NCI-H524 treated with DMSO at 0.1 percent for 48 hours (cell line): ENCODE measurements at places on chromosomes 2 and 18.

GRCh38 chr18:11761553-11761952, 72.5 kb downstream of the GNAL start:
- DNase-seq = no peak

DNA sequence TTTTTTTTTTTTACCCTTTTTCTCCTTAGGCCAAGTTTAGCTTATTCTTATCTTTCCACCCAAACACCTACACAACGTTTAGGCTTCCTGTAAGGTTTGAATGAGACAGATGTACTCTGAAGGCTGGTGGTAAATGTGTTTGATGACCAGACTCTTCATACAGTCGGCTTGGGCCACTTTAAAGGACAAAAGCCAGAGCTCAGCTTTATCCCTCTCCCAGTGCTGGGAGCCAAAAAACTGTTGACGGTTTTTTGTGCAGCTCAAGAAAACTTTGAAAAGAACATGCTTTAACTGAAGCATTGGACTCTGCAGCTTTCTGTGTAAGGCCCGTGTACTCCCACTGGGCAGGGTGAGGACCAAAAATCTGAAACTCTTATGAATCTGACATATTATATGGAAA, 15.4 kb downstream of the CD8A start:
- no peak for DNase-seq

DNA sequence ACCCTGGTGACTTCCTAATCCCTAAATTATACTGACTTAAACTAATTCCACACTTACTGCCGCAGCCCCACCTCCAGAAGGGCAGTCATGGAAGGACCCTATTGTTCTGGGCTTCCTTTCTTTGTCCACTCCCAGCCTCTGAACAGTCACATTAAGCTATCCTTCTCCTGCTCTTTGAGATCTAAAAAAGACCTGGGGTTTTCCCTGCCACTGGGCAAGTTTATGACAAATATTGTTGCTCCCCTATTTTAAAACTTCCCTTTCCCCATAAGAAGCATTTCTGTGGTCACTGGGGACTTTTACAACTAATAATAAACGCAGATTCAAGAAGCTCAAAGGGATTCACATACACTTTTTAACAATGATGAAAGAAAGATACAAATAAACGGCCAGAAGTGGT, 47.2 kb upstream of the XPO1 start:
- DNase-seq = no peak

GRCh38 chr18:1045658-1046057, 141.0 kb downstream of the ADCYAP1 start:
- DNase-seq = no peak

DNA sequence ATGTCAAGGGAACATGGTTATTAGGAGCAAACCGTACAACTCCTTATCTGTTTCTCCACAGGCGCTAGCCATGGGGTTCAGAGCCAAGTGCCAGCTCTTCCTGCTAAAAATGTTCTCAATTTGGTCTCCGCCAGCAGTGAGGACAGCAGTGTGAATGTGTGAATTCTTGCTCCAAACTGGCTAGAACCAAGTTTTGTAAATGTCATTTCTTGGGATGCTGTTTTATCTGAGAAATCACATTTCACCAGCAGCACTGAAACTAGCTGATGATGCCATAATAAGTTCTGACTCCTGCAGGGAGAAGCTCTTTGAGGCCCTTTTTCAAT, 140.6 kb upstream of the LGALSL start:
- no peak for DNase-seq

DNA sequence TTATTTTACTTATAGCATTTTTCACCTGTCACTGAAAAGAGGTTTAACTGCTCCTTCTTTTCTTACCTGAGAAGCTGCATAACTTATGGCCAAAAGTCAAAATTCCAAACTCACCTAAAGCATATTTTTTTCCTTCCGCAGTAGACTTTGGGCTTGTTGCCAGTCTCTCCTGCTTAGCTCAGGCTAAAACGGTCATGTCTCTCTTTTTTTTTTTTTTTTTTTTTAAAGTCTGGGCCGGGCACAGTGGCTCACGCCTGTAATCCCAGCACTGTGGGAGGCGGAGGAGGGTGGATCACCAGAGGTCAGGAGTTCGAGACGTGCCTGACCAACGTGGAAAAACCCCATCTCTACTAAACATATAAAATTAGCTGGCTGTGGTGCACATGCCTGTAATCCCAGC, 113.5 kb downstream of the RTN4 start:
- DNase-seq = no peak

- no peak for DNase-seq
These were observed 247.3 kb downstream of the LPIN1 start for GRCh38 chr2:11993749-11994148.

DNA sequence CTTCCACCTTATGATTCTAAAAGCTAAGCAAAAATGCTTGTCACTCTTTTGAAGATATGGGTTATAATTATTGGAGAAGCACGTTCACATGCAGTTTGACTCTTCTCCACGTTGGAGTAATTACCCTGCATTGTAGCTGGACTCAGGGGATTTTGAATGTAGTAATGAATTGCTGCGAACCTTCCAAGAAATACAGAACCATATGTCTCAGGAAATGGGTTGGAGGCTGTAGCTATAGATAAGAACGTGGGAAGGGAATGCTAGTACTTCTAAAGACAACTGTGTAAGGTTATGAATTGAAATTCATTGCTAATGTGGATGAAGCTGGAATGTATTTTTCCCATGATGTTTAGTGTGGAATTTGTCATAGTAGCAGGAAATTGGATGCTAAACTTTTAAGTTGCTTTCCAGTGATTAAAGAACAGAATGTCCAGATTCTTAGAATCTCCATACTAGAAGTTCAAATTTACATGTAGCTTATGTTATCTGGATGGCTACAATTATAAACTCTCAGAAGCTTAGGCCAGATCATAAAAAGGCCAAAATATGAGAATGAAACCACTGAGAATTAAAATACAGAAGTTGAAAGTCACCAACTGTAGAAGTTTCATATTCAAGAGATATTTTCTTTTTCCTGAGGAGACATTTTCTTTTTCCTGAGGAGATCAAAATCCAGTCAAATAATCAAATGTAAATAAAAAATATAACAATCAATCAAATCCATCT, 27.3 kb upstream of the SPOPL start:
- no peak for DNase-seq

DNA sequence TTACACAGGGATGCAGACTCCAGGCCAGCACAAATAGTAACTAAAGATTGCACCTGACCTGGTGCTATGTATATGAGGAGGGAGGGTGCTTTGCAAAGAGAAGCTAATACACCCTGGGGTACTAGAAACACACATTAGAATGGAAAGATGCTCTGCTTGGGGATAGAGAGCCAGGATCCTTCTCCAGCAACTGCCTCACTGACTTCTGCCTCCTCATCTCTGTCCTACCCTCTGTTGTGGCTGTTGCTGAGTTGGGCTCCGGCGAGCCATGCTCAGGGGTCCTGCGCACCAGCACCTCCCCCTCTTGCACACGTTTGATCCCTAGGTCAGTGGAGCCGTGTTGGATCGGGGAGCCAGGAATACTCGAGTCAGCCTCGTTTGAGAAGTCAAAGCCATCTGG, 23.7 kb upstream of the ORC2 start:
- no peak for DNase-seq

- DNase-seq = no peak
These were observed 16.9 kb upstream of the KIF1A start for GRCh38 chr2:240836781-240837467.

DNA sequence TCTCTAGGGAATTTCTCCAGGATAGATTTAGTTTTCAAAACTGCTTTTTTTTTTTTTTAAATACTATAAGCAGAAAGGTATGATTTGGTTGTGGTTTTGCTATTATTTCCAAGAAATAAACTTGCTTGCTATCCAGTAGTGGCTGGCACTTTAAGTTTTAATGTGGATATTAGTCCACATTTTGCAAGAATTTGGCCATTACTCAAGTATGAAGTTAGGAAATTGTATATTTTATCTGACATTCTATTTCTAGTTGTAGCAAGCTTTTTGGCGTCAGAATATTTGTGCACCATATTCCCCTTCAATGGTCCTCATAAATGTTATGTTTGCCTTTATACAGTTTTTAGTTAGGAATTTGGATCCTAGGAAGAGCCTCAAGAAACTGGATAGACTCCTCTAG, 226.3 kb downstream of the ZNF521 start:
- no peak for DNase-seq

DNA sequence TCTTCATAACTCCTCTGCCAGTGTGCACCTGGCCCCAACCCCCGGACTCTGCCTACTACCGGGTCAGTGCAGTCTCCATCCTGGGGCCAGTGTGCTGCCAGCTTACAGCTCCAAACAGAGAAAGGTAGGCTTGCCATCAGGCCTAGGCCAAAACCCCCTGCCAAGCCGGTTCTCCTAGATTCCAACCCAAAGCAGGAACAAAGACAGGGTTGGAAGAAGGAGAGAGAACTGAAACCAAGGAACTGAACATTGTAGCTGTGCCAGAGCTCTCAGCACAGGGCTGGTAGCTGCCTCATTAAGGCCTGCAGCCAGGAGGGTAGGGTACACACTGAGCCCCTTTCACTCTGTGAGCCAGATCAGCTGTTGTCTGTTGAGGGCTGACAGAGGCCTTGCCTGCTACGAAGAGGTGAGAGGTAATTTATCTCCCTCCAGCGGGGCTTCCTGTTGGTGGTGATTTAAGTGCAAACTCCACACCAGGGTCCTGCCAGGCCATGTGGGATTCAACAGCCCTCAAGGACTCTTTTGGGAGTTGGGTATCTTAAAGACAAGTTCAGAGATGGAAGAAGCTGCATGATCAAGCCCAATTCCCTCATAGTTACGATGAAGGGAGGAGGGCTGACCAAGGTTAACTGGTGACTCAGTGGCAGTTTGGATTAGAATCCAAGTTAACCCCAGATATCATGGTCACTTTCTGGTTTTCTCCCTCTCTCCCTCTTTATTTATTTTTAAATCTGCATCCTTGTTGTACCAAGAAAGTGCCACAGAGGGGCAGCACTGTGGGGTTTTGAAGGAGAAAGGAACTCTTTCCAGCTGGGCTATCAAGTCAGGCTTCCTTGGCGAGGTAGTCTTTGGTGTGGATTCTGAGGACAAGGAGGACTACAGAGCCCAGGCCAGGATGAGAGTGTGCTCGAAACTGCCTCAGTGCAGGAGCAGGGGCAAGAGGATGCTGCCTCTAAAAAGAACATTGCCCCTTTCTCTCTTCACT, 48.1 kb downstream of the CYRIA start:
- DNase-seq = no peak

- no peak for DNase-seq
These were observed 27.1 kb downstream of the RALB start for GRCh38 chr2:120279708-120280107.

DNA sequence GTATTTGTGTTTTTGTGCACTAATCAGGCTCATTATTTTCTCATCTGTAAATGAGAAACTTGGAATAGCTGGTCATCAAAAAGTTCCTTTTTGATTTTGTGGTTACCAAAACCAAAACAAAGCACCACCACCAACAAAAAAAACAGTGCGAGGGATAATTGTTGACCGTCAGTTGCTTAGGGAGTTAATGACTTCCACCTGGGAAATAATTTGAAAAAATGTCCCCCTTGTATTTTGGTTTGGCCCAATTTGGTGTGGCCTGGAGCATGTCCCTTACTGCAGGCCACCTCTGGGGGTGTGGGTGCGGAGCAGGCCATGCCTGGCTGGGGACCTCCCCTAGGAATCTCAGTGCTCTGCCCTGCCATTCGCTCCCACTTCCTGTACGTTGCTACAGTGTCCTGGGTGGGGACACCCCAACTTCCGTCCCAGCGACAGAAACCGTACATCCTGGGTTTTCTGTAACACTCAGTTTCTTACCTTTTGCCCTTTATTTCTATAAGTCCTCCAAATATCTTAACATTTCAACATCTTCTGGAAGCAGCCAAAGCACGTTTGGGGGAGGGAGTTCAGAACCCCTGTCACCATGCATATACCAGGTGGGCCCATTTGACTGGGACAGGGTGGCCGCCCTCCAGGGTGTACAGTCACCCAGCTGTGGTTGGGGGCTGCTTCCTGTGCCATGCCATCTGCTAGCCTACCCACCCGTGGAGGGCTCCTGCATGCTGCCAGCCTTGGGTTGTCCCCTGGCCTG, 31.3 kb downstream of the NCK2 start:
- no peak for DNase-seq

DNA sequence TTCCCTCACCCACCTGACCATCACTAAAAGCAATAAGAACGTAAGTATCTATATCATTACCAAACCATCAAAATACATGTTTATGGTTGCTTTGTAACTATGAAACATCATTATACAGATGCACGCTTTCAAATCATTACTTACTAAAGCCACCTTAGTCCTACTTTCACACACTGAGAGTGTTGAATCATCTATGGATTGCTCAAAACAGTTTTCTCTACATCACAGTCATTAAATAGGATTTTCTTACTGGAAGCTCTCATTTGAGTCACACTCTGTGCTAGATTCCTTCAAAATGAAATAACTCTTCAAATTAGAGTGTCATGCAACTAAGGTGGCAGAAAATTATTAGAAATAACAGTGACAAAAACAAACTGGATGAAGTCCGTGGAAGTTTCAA, 878.4 kb downstream of the CPS1 start:
- DNase-seq = no peak
